GM12892 (cell line): ENCODE measurements at places on chromosomes 2 and 18.

GRCh38 chr18:58394046-58394445, 234.8 kb downstream of the ALPK2 start:
- no peak for DNase-seq

- DNase-seq, result no peak
Observed at GRCh38 chr18:38362286-38362792, 796.7 kb upstream of the CELF4 start.

- no peak for DNase-seq
Observed at GRCh38 chr2:223999862-224000261, 39.2 kb downstream of the SERPINE2 start.

- peak; percentile 47 for DNase-seq
Observed at GRCh38 chr2:70553584-70554337, at the start of gene TGFA. Gene TGFA (minus strand): TSS chr2:70553826. CDS start chr2:70553767, 59 bp downstream.

DNA sequence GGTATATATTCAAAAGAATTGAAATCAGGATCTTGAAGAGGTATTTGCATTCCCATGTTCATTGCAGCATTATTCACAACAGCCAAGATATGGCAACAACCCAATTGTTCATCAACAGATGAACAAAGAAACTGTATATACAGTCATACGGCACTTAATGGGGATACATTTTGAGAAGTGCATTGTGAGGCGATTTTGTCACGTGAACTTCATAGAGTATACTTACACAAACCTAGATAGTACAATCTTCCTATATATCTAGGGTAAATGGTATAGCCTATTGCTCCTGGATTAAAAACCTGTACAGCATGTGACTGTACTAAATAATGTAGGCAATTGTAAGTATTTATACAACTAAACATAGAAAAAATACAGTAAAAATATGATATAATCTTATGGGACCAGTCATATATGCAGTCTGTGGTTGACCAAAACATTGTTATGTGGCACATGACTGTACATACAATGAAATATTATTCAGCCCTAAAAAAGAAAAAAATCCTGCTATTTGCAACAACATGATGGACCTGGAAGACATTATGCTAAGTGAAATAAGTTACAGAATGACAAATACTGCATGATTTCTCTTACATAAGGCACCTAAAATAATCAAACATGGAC, 9.2 kb upstream of the BBS5 start:
- DNase-seq, result no peak

- DNase-seq, result peak; percentile 15
Observed at GRCh38 chr2:159285929-159286708, at the start of gene WDSUB1. Gene WDSUB1 (minus strand): TSS chr2:159286703. CDS start chr2:159283069, 3,634 bp downstream.
